ENCODE measurements at places on chromosomes 7 and 10.

DNA sequence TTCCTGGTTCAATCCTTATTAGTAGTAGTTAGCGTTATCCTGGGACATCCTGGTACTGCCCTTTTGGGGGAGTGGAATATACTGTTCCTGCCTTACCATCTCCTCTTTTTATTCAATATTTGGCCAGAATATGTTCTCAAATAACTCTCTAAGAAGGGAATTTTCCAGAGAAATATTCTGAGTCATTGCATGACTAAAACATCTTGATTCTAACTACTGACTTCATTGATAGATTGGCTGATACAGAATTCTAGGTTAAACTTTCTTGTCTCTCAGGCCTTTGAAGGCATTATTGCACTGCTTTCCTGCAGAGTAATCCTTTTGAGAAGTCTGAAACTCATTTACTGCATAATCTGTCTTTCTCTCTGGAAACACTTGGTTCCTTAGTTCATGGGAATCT lies 275.5 kb upstream of the DGKB start:
- no peak for DNase-seq

DNA sequence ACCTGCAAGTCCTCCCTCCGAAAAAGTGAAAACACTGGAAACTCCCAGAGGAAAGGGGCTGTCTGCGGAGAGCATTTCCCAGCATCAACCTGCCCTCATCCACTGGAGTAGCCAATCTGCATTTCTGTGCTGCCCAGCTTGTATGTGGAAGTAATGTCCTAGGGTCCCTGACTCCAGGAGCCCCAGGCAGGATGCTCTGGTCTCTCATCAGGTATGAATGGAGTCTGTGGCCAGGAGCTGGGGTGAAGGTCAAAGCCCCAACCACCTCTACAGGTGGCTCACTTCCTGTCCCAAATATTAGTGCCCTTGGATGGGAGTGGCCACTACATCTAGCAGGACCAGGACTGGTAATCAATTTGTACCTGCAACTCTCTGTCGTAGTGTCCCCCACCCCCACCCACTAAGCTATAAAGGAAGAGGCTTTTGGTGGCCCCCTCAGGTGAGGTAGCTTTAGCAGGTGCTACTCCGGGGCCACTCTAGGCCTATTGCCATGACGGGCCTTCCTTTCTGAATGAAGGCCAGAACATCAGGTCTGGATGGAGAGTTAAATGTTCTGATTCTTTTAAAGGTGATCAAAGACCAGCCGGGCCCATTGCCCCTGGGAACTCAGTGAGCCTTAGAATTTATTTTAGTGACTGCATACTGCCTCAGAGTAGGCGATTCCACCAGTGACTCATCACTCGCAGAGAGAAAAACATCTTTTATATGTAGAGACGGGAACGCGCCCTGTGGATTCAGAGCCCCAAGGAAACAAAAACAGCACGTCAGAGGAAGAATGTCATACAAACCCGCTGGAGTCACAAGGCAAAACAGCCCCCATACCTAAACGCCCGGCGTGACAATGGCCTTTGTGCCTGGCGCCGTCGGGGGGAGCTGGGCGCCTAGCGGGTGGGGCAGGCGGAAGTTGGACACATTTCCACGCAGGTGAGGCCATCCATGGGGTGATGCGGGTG lies 13.0 kb downstream of the EN2 start:
- no peak for DNase-seq

DNA sequence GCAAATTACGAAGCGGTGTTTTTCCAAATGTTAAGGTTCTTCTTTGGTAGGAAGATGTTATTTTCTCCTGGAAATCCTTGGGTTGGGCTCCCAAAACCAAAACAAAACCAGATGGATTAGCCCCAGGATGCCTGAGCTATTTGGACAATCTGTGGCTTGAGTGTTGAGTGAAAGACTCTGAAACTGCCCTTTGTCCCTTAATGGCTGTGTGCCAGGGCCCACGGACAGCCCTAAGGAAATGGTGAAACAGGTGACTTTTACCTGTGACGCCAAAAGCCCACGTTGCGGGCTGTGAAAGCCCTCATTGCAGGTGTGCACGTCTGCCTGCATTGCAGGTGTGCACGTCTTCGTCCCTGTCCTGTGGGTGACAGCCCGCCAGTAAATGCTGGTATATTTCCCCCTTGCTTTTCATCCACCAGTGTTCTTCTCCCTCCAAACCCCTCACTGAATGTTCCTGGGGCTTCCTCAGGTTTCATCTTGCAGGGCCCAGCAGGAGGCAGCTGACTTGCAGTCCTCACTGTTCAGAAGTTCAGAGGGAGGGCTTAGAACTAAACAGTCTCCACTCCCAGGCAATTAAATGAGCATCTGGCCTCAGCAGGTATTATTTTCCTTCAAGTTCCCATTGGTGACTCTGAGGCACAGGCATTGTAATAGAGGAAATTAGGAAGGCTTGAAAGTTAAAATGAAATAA lies 10.7 kb downstream of the PFKP start:
- DNase-seq: no peak

DNA sequence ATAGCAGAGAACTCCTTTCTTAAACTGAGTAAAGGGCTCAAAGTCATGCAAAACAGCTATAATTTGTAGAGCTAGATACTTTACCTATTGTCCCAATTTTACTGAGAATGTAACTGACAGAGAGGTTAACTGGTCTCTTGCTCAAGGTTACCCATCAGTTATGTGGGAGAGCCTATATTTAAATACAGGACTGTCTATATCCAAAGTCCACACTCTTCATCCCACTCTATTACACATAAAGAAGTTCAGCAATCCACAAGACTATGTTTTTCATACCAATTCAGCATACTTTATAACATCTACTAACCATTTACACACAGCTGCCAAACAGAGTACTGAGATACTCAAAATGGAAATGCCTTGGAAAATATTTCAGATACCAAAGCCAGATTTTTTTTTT lies 100.2 kb downstream of the MICU1 start:
- DNase-seq: no peak

- DNase-seq: no peak
These were observed 104.3 kb downstream of the CUL2 start for GRCh38 chr10:34985823-34986222.

DNA sequence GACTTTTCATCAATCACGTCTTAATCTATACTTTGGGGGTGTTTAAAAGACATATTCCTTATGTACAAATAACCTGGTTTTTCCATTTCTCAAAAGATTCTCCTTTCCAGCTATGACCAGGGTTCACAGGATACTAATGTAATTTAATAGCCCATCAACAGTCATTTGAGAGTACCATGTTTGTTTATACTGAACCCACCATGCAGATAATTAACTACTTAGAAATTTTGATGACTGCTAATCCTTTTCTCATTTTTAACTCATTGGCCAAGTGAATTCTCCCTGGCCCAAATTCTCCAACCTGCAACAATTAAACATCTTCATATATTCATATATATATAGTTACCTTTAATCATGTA lies 28.8 kb upstream of the KMT2E start:
- DNase-seq: no peak

GRCh38 chr7:90817151-90817550 lies 221.0 kb downstream of the CDK14 start:
- DNase-seq: no peak

- no peak for DNase-seq
These were observed 252.6 kb upstream of the ANKRD30A start for GRCh38 chr10:36872702-36873393.

DNA sequence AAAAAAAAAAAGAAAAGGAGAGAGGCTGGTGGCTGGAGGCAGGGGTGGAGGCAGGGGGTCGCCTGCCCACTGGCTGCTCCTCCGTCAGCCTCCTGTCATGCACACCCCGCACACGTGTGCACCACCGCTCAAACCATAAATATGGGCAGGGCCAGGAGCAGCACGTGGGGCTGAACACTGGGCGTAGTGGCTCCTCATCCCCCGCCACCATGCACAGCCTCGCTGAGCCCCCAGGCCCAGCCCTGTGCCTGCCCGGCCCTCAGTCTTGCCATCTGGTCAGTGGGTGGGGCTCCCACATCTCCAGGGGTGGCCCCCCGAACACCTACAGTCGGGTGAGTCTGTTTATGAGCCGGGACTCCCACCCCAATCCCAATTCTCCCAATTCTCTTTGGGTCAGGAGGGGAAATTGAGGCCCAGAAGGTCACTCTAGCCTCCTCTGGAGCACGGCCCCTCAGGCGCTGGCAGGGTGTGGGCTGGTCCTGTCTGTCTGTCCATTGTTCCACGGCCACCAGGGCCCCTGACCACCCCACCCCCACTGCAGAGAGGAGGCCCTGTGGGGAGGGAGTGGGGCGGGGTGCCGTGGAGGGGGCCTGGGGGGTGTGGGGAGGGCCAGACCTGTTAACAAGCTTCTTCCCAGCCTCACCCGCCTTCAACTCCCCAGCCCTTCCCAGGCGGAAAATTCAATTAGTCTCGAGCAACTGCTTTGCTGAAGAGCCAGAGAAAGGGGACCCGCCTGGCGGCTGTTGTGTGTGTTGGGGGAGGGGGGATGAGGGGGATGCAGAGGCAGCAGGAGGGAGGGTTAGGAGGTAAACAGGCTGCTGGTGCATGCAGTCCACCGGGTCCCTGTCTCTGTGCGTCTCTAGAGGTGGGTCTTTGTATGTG lies 19.5 kb upstream of the GRIFIN start:
- no peak for DNase-seq

DNA sequence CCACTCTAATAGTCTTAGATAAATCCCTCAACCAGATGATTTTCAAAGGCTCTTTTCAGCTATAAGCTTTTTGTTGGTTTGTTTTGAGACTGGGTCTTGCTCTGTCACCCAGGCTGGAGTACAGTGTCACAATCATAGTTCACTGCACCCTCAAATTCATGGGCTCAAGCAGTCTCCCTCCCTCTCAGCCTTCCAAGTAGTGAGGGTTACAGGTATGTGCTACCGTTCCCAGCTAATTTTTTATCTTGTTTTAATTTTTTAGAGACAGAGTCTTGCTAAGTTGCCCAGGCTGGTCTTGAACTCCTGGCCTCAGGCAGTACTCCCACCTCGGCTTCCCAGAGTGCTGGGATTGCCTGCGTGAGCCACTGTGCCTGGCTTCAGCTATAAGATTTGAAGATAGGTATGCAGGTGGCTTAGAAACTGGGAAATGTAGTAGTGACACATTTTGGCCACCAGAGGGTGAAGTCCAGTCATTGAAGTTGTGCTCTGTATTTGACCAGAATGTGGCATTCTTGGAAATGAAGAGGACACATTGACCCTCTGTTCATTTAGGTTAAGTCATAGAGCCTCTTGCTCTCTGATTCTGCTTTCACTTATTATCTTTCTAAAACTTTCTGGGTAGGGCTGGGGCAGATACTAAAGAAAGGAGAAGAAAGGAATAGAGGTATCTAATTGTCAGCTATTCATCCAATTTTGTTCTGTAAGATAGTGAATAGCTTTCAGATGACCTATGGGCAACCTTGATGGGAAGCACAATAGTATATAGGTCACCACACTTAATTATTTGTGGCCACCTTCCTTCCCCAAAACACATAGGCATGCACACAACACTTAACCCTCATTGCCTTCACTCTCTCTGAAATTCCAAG lies 36.0 kb downstream of the R3HCC1L start:
- no peak for DNase-seq

GRCh38 chr7:65840446-65840845 lies 32.4 kb upstream of the VKORC1L1 start:
- DNase-seq: no peak

DNA sequence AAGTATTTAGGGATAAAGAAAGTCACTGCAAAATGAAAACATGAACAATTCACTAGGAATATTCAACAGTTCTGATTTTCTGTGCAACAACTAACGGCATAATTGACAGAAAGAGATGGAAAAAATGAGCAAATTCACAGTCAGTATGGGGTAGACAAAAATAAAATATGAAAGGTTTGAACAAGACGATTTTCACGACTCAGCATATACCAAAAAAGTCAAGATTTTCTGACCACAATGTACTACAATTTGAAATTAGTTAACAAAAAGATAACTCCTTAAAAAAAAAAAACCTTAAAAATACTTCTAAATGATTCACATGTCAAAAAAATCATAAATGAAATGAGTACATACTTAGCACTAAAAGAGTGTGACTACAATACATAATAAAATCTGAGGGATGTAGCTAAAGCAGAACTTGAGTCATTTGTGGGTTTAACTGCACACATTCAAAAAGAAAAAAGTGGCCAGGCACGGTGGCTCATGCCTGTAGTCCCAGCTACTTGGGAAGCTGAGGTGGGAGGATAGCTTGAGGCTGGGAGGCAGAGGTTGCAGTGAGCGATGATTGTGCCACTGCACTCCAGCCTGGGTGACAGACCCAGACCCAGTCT lies 22.6 kb upstream of the MTURN start:
- DNase-seq: no peak

DNA sequence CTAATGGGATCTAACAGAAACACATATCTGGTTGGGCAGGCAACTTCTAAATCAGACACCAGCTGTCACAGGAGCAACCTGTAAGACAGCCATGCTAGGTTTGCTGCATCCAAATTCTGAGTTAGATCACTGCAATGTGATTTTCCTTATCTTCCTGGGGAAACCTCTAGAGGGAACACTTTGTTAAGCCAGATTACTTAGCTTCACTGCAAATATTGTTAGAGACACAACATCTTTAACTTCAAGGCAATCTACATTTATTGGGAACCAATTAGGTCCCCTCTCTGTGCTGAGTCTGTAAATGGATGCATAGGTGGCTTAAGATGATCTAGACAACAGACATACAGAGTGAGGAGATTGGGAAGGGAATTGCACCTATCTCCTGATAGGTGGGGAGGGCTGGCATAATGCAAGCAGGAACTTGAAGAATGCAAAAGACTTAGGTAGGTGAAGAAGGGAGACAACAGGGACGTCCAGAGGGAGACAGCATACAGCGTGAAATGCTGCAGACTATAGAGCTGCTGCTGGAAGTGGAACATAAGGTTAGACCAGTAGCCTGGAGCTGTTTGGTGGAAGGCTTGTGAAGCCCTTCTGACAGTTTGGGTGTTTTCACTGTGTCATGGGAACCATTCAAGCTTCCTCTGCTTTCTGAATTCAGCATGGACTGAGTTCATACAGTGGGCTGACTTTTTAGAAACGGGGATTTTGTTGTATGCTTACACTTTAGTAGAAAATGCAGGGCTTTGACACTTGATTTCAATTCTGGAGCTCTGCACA lies 109.8 kb upstream of the ELMO1 start:
- no peak for DNase-seq

DNA sequence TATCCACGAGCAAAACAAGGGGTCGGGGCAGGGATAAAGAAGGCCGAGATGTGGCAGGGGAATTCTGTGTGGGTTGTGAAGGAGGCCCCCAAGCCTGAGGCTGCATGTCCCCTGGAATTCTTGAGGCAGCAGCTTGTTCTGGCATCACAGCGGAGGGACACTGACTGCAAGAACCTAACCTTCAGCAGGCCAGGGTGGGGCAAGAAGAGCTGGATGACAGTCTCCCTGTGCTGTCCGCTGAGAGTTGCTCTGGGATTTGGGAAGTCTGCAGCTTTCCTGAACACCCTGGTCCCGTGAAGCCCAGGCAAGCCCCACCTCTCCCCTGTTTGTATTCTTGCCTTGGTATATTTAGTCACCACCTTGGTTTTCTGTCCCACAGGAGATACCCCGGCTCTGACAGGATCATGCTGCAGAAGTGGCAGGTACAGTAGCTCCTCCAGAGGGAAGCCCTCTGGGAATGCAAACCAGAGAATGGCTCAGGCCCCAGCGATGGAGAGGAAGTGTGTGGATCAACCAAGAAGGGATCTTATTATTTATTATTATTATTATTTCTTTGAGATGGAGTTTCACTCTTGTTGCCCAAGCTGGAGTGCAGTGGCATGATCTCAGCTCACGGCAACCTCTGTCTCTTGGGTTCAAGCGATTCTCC lies 1.9 kb upstream of the LRRC18 start:
- DNase-seq: no peak

Data from cortex of kidney (tissue), 1 donor.